Aorta (tissue), 5 donors: ENCODE measurements at places on chromosomes 16 and 17. TPM values are rescaled to one million over a fixed set of nuclear protein-coding genes. Genes with fewer than 3 reads are reported as not detected.

The GSPT1 gene
- total RNA-seq: 77.7 TPM

The TMEM100 gene
- 6.7 TPM for total RNA-seq

The CIBAR2 gene
- total RNA-seq: 0.57 TPM

The PRCD gene
- total RNA-seq: 8.6 TPM

The OR1D5 gene
- total RNA-seq: not detected

The KRTAP4-5 gene
- total RNA-seq: not detected

The CARD14 gene
- total RNA-seq: 0.55 TPM

The ALOXE3 gene
- total RNA-seq: not detected
